ENCODE measurements at places on chromosomes 3 and 15. TPM values are rescaled to one million over a fixed set of nuclear protein-coding genes. Genes with fewer than 3 reads are reported as not detected.
A peak's percentile ranks its signal among the peaks of the same experiment; 100 is the strongest.

GRCh38 chr3:127387119-127387518 lies 99.3 kb upstream of the PRR20G start:
- DNase-seq, result no peak

GRCh38 chr3:195897853-195898415 lies 10.4 kb downstream of the TNK2 start:
- no peak for DNase-seq

DNA sequence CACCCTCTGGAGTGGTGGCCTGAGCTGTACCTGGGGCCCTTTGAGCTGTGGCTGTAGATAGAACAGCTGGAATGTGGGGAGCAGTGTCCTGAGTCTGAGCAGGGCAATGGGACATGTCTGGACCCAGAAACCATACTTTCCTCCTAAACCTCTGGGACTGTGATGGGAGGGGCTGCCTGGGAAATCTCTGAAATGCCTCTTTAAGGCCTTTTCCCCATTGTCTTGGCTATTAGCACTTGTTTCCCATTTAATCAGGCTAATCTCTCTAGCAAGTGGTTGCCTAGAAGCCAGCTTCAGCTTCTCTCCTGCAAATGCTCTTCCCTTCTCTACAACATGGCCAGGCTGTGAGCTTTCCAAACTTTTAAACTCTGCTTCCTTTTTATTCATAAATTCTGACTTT lies 58.5 kb upstream of the SPATA16 start:
- DNase-seq, result no peak

- no peak for DNase-seq
Observed at GRCh38 chr3:102159810-102160451, 274.9 kb upstream of the ZPLD1 start.

DNA sequence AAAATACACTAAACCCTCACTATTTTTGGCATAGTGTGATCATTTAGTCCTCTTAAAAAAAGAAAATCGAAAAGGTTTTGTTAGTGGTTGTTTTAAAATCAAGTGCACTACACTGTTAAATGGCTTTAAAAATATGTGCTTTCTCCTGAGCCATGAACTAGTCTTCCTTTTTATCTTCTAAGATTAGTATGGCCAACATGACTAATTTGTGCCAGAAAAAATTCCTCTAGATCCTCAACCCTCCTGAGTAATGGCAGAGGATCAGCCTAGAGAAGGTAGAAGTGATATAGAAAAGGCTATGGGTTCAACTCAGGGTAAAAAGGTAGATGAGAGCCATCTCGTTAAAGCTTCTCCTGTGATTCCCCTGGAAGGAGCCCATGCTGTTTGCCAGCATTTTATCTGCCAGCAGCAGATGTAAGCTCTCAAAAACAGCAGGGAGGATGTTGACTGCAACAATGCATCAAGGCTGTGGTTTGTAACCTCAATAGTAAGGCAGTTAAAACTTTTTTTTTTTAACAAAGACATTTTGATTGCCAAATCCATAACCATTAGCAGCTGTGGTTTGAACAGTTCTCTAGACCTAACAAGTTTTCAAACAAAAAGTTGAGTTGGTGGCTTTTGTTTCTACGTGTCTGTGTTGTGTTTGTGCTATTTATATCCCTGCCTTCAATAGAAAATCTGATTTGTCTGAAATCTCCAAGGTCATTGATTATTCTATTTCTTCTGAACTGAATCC lies 30.2 kb upstream of the ZNF609 start:
- peak; percentile 45 for DNase-seq

- DNase-seq, result no peak
Observed at GRCh38 chr15:51443282-51443914, 101.9 kb downstream of the GLDN start.

DNA sequence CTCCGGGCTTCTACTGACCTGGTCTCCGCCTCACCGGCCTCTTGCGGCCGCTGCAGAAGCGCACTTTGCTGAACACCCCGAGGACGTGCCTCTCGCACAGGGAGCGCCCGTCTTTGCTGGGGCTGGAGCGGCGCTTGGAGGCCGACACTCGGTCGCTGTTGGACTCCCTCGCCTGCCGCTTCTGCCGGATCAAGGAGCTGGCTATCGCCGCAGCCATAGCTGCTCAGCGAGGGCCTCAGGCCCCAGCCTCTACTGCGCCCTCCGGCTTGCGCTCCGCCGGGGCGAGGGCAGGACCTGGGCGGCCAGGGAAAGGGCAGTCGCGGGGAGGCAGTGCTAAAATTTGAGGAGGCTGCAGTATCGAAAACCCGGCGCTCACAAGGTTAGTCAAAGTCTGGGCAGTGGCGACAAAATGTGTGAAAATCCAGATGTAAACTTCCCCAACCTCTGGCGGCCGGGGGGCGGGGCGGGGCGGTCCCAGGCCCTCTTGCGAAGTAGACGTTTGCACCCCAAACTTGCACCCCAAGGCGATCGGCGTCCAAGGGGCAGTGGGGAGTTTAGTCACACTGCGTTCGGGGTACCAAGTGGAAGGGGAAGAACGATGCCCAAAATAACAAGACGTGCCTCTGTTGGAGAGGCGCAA lies 319.2 kb downstream of the FGF12 start:
- DNase-seq, result no peak

GRCh38 chr3:53023072-53023823 lies 22.6 kb downstream of the SFMBT1 start:
- DNase-seq, result no peak

DNA sequence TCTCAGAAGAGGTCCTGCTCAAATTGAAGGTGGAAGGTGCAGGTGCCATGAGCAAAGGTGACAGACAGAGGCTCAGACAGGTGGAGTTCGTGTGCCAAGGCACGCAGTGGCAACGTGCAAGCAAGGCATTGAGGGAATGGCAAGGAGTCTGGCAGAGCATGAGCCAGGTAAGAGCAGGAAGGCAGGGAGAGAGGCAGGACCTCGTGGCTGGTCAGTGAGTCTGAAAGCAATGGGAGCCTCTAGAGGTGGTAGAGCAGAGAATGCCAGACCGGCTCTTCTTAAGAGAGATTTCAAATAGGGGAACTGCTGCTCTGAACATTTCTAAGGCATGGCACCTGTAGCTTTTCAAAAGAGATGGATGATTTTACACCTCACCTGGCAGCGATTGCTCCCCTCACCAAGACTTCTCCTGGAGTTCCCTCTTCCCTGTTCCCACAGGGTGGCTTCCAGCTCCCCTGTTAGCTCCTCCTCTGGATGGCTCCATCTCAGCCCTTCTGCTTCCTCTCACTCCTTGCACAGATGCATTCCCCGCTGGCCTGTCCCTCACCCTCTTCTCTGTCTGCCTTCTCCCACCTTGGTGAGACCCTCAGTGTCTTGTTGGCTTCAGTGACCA lies 2.7 kb downstream of the MYO5C start:
- DNase-seq, result no peak

- no peak for DNase-seq
Observed at GRCh38 chr3:37652851-37653250, 208.8 kb upstream of the CTDSPL start.

DNA sequence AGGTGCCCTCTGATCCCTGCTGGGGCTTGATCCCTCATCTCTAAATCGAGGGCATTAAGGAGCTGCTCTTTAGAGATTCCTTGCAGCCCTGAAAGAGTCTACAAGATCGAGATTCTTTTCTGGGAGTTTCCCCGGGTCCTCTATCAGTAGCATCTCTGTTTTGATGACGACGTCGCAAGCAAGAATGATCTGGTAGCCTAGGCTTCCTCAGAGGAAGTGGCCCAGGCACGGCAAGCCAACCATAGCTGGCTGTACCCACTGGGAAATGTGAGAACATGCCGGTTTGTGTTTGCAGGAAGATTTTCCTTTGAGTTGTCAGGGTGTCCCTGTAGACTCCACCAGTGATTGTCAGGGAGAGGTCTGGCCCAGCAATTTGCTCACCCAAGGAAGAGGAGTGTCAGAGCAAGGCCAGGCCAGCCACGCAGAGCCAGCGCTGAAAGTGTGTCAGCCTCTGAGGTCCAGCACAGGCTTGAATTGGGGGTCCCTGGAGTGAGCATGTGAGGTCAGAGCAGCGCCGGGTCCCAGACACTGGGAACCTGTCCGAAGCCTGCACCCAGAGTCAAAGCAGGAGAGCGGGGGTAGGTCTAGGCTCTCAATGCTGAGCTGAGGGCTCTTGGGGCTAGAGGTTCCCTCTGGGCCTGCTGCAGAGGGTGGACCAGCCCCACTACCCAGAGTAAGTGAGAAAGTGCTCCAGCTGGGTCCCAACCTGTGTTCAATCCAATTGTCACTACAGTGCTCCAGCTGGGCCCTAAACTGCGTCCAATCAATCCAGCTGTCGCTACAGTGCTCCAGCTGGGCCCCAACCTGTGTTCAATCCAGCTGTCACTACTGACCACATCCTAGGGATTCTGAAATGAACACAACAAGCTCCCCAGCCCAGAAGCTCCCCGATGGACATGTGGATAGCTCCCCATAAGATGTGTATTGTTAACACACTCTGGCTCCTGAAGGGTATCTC lies 95.7 kb downstream of the CHDH start:
- DNase-seq, result peak; percentile 32

DNA sequence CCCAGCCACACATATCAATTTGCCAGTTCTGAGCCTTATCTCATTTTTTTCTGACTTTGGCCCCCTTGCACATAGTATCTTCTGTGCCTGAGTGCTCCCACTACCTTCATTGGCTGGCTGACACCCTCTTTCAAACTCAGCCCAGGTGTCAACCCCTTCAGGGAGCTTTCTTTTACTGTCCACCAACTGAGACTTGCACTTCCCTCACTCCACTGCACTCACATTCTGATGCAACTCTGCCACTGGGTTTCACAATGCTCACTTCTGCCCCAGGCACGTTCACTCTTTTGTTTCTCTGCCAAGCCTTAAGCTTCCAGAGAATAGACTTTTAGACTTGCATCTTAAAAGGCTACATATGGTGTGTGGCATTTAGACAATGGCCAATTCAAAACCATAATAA lies 101.5 kb upstream of the CBLB start:
- no peak for DNase-seq

DNA sequence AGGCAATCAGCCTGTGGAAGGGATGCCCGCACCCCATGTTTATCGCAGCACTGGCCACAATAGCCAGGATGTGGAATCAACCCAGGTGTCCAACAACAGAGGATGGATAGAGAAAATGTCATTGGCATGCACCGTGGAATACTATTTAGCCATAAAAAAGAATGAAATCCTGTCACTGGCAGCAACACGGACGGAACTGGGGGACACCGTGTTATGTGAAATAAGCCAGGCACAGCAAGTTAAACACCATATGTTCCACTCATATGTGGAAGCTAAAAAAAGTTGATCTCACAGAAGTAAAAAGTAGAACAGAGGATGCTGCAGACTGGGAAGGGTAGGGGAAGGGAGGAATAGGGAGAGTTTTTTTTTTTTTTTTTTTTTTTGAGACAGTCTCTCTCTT lies 15.6 kb downstream of the MELTF start:
- no peak for DNase-seq

- DNase-seq, result no peak
Observed at GRCh38 chr3:32307591-32307990, 69.1 kb downstream of the CMTM8 start.

DNA sequence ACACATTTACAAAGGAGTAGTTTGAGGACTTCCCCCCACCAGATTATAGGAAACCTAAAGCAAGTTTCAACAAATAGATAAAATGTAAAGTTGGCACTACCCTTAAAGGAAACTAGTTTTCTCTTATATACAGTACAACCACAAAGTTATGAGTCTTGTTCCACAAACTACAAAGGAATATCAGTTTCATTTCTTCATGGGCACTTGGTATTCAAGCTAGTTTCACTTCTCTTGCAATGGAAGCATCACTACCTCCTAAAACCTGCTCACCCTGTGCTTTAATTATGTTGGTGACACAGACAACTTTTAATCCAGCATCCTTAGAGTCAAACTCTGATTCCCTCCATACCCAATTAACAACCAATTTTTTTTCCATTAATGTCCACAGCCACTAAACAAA lies 707.0 kb downstream of the ROBO2 start:
- no peak for DNase-seq

DNA sequence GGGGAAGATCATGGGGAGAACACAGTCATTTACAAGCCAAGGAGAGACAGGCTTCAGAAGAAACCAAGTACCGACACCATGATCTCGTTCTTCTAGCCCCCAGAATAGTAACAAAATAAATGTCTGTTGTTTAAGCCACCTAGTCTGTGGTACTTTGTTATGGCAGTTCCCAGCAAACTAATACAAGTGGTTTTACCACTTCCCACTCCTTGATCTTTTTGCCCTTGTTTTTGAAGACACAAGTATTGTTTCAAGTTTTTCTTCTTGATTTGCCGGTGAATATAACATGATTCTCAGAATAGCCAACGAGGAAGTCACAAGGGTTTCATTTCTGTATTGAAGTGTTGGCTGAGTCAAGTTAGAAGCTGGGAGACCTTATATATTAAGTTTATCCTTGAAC lies 220.3 kb downstream of the SOX2 start:
- no peak for DNase-seq

- DNase-seq, result no peak
Observed at GRCh38 chr3:169607949-169608348, 55.6 kb downstream of the MECOM start.

Gene H1-8
- total RNA-seq, result not detected

Gene EPHA3
- not detected for total RNA-seq

Gene GTF2A2
- 165 TPM for total RNA-seq

Gene C3orf49
- total RNA-seq, result not detected

Gene ZNF35
- total RNA-seq, result 3.2 TPM

Gene SLC24A5
- not detected for total RNA-seq

Gene WDR93
- total RNA-seq, result not detected

Gene PRTG
- not detected for total RNA-seq

Gene SUSD5
- not detected for total RNA-seq

Measured in activated CD4-positive, alpha-beta memory T cell treated with anti-CD3 and anti-CD28 coated beads for 36 hours (primary cell).